ENCODE measurements at places on chromosomes 4 and X.

GRCh38 chrX:147738265-147738664 is 173.5 kb upstream of the FMR1 start:
- DNase-seq: no peak

- no peak for DNase-seq
These were observed 64.0 kb upstream of the ACSL1 start for GRCh38 chr4:184889666-184890335.

DNA sequence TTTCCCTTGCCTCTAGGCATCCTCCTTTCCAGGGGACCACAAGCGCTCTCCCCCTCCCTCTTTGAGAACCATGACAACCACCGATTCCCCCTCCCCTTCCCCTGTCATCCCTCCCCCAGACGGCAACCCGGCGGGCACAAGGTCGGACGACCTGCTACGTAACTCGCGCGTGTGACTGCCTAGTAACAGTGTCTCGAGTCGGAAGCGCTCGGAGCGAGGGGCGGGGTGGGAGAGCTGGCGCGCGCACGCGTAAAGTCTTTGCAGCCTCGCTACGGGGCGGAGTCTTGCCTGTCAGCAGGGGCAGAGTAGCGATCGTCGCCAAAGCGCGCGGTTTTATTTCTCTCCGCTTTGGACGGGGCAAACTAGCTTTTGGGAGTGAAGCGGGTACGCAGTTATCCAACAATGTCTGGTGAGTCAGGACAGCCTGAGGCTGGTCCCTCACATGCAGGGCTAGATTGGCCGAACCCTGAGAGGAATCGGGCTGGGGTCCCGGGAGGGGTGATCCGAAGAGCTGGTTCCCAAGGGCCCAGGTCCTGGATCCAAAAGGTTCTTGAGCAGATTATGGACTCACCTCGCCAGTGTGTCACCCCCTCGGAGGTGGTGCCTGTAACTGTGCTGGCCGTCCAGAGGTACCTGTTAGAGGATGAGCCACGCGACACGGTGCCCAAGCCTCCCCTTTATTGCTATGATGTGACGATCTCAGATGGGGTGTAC is at the start of gene RADX:
RADX (plus strand) TSS at position 300 of the 714 bp plus-strand sequence; CDS start at position 403, 103 bp downstream.
- peak; percentile 87 for DNase-seq

DNA sequence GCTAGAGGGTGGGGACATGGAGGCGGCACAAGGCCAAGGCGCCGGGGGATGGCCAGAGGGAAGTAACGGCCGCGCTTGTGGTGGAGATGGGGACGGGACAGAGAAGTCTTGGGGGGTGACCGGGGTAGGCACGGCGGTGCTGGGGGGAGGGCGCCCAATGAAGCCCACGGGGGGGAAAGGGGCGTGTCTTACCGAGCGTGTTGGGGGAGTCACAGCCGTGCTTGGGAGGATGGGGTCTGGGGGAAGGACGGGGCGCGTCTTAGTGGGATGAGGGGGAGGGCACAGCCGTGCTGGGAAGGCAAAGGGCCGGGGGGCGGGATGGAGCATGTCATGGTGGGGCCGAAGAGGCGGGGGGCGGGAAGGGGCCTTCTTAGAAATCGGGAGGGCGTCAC is 952 bp downstream of the ARSD start:
- DNase-seq: no peak

GRCh38 chr4:82984459-82984858 is 26.2 kb downstream of the LIN54 start:
- no peak for DNase-seq

DNA sequence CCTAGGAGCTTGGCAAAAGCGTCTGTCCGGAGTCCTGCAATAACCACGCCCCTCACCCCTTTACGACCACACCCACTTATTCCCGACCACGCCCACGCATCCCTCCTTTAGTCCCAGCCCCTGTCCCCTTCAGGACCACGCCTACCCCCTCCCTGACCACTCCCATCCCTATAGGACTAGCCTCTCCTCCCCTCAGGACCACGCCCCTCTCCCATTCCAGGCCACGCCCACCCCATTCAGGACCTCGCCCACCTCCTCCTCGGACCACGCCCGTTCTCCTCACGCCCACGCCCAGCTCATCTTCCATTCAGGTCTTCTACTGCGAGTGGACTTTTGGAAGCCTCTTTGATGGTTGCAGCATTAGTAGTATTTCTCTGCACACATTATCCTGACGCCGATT is 131.2 kb upstream of the STX18 start:
- no peak for DNase-seq

DNA sequence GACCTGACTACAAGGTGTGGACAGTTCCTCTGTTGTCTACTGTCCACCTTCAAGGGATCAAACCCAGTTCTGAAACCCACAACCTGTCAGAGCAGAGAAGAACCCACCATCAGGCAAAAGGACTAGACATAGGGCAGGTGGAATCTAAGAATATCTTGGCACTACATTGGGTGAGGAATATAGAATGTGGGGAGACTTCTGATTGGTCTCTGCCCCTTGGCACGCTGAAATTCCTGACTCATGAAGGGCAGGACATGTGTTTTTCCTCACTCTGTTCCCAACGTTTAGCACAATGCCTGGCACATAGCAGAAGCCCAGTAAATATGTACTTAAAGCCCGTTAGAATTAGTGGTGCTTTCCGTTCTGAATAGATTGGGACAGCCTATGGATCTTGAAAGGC is 59.3 kb downstream of the TSPAN7 start:
- DNase-seq: no peak

DNA sequence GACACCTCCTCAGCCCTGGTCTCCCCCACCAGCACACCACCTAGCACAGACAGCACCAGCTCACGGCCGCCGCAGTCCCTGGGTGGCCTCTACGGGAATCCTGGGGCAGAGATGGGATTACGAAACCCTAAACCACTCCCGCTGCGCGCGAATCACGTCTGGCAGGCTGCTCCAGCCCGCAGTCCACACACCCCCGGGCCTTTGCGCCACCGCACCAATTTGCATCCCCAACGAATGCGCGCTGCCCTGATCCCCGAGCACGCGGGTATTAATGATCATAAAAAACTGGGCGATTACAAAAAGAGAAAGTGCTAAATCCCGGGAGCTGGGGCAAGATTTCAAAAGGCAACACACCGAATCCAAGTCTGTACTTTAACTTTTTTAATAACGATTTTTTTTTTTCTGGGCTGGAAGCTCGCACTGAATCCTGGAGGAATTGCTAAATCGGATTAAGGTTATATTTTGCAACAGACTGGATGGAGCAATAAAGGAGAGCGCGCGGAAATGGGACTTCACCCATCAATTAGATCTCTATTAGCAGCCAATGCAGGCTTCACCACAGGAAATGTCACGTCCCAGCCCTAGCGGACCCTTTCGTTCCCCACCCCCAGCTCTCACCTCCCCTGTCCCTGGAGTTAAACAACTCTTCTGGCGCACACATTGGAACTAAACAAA is 69.8 kb upstream of the TMEM33 start:
- peak; percentile 52 for DNase-seq

DNA sequence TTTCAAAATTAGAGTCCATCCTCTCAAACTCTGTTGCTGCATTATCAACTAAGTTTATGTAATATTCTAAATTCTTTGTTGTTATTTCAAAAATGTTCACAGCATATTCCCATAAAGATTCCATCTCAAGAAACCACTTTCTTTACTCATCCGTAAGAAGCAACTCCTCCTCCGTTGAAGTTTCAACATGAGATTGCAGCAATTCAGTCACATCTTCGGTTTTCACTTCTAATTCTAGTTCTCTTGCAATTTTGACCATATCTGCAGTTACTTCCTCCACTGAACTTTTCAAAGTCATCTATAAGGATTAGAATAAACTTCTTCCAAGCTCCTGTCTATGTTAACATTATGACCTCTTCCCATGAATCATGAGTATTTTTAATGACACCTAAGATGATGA is 216.6 kb upstream of the SLC7A11 start:
- DNase-seq: no peak

DNA sequence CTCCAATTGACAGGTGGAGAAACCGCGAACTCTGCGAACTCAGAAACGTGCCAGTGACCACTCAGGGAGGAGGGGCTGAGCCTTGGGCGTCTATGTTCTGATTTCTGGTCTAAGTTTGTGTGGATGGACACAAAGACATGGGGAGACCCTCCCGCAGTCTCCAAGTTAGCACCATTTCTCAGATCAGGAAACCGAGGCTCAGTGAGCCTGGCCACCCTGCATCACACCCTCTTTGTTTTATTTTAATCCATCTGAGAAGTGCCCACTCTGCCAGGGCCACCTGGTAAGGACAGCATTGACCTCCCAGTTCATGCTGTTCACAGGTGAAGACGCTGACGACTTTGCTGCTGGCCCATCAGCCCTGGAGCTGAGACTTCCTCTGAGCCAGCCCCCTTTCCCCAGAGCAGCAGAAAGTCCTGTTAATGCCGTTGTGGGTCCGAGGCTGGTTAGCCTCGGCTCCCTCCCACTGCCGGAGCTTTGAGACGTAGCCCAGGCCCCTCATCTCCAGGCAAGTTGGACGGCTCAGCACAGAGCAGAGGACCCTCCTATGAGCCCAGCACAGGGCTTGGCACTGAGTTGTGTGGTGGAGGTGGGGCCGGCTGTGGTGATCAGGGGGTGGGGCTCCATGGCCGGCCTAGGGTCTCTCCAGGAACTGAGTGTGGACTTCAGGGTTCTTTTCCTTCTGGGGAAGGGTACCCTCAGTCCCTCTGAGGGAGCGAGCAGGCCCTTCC is 43.7 kb downstream of the PSAPL1 start:
- peak; percentile 42 for DNase-seq

- DNase-seq: no peak
These were observed 49.0 kb downstream of the PDHA1 start for GRCh38 chrX:19392703-19393102.

- DNase-seq: no peak
These were observed 9.1 kb upstream of the USO1 start for GRCh38 chr4:75715105-75715799.

DNA sequence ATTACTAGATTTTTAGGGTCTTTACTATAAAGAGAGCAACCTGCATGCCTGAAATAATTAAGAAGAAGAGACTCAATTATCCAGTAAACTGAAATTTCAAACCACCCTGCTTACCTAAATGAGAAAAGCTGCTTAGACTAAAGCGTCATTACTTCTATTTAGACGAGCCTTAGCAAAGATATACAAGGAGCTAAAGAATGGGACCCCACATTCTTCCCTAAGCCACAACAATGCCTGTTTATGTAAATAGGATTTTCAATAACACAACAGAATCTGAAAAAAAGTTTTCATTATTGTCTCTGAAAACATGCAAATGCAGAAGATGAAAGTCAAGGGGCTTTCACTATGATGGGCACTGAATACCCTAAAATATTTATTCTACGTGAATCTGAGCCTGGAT is 16.2 kb downstream of the GPC3 start:
- no peak for DNase-seq

GRCh38 chrX:10133980-10134676 is 22.6 kb upstream of the CLCN4 start:
- DNase-seq: no peak

GRCh38 chrX:19849464-19850080 is 37.8 kb downstream of the SH3KBP1 start:
- no peak for DNase-seq

GRCh38 chr4:123338715-123339114 is 57.9 kb upstream of the SPRY1 start:
- DNase-seq: no peak

DNA sequence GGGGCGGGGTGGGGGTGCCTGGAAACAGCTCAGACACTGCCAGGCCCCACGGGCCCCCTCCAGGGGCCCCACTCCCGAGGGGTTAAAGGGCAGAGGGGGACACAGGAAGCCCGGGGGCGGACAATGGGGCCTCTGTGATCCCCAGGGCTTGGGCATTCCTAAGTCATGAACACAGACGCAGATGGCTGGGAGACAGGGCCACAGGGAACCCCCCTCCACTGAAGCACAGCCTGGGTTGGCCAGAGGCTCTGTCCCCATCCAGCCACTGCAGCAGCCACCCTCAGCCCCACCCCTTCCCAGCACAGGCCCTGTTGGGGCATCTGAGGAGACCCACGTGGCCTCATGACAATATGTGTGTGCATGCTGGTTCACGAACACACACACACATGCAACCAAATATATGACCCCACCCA is 3.9 kb downstream of the L1CAM start:
- DNase-seq: no peak

GRCh38 chr4:182764642-182765041 is 152.5 kb downstream of the DCTD start:
- no peak for DNase-seq

GRCh38 chr4:186563761-186564160 is 8.4 kb upstream of the MTNR1A start:
- no peak for DNase-seq

DNA sequence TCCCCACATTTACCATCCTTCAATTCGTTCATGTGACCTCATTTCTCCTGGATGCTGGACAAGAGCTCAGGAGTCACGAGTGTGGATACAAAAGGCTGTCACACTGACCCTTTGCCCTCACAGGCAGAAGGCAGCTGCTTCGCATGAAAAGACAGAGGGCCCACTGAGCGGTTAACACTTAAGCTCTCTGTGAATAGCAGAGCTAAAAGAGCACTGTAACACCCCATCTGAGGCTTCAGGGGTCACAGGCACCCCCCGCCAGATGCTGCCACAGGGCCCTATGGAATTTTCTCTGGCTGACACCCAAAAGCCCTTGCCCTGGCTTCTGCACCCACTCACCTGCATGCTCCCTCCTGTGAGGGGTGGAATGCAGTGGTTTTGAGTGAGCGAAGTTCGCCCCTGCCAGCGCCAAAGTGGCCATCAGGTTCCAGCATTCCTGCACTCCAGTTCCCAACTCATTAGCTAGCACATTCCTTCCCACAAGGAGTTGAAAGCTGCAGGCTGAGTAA is 360.9 kb downstream of the PPP3CA start:
- no peak for DNase-seq

DNA sequence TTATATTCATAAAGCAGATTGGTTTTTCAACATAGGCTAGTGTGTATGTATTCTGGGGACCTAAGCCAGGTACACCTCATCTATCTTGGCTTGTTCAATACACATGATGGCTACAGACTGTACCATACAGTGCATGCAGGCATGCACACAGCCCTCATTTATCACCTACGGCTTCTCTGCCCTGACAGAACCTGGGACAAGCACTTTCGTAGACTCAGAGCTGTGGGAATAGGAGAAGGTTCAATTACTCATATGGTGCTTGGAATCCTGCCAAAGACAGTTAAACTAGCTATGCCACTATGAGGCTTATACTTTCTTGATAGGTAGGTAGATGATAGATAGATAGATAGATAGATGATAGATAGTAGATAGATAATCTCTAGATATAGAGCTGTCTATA is 457.2 kb downstream of the GALNTL6 start:
- no peak for DNase-seq

- peak; percentile 81 for DNase-seq
These were observed 746 bp downstream of the REST start for GRCh38 chr4:56908206-56909085.

All from ascending aorta (tissue), 2 donors.